ENCODE measurements at places on chromosomes 11 and 22.

DNA sequence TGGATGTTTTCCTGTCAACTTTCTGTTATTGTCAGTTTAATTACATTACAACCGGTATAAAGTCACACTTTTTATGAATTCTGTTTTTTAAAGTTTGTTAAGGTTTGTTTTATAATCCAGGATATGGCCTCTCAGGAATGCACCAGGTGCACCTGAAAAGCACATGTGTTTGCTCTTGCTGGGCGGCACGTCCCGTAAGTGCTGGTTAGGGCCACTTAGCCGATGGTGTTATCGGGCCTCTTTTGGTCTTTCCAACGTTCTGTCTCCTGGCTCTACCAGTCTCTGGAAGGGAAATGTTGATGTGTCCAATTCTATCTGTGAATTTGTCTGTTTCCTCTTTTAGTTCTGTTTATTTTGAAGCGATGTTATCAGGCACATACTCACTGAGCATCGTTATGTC lies 695.7 kb downstream of the BRD1 start:
- no peak for DNase-seq

GRCh38 chr11:111514216-111515031 lies at the start of gene HOATZ:
Gene HOATZ (plus strand): TSS chr11:111514778. CDS start chr11:111514785, 7 bp downstream.
- DNase-seq: no peak

- DNase-seq: no peak
Observed at GRCh38 chr22:19974935-19975706, 33.5 kb upstream of the TXNRD2 start.

GRCh38 chr11:10386361-10386760 lies 68.7 kb upstream of the AMPD3 start:
- DNase-seq: no peak

DNA sequence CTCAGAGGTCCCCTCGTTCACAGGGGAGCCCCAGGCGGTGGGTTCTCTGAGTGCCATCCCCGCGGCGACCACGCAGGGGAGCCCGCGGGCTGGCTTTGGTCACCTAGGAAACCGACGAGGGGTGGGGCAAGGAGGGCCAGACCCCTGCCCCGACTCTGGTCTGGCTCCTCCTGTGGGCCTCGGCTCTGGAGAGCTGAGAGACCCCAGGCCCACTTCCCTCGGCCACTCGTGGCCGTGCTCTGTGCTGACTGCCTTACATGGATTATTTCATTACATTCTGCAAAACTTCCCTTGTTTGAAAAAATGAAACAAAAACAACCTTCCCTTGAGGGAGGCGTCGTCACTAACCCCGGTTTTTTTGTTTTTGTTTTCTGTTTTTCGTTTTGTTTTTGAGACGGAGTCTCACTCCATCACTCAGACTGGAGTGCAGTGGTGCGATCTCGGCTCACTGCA lies 15.1 kb upstream of the CYTH4 start:
- DNase-seq: peak; percentile 48

- DNase-seq: no peak
Observed at GRCh38 chr11:62104816-62105653, 18.8 kb upstream of the INCENP start.

DNA sequence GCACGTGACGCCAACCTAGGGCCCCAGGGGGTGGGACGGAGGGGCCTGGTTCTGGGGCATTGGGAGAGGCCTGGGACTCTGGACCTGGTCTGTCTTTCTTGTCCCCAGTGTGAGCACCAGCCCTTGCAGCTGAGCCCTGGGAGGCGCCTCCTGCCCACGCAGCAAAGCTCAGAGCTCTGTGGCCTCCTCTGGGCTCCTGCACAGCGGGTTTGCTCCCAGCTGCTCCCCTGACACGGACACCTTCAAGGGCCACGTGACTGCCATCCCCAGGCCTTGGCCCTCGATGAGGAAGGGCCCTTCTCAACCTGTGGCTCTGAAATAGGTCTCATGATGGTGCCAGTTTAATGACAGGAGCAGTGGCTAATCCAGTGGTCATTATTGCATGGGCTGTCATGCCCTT lies 31.5 kb upstream of the CCDC188 start:
- no peak for DNase-seq

DNA sequence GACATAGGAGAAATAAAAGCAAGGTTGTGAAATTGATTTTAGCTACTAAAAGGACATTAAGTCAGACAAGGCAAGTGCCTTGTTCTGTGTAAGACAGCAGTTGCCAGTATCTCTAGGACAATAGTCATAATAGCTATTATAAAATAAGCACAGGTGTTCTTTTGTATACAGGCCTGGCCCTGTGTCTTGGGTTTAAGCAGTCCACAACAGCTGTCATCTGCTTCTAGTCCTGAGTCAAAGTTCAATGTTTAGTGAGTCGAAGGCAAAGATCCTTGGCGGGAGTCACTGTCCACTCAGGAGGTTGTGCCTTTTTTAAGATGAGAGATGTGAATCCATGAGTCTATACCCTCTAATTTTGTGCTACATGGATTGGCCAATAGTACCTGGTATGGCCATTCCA lies 79.5 kb downstream of the SC5D start:
- DNase-seq: no peak

DNA sequence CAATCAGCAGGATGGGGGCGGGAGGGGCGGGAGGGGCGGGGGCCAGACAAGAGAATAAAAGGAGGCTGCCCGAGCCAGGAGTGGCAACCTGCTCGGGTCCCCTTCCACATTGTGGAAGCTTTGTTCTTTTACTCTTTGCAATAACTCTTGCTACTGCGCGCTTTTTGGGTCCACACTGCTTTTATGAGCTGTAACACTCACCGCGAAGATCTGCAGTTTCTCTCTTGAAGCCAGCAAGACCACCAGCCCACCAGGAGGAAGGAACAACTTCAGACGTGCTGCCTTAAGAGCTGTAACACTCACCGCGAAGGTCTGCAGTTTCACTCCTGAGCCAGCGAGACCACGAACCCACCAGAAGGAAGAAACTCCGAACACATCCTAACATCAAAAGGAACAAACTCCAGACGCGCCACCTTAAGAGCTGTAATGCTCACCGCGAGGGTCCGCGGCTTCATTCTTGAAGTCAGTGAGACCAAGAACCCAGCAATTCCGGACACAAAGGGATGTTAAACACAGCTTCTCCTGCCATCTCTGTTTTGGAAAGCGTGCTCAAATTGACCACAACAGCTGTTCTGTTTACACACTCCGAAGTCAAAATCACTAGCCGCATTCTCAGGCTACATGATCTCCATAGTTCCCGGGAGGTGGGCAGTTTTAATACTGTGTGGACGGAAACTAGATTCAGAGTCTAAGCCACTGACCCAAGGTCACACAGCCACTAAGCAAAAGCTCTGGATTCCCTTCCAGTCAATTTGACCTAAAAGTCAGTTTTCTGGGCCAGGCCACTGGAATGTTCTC lies 11.9 kb downstream of the PLAAT2 start:
- DNase-seq: no peak

DNA sequence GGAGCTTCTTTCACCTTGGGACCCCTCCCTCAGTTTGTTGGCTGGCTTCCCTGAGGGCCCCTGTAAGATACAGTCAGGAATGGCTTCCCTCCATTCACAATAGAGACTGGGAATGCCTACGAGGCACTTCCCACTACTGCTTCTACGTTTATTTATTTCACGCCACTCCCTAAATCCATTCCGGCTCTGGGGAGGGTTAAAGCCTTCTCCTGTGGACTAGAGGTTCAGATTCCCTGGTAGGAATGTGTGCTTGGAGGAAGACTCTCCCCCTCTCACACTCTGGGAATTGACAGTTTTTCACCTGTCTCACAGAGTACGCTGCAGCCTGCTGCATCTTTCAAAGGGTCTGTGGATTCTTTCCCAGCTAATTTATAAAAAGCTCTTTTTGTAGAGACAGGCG lies 3.3 kb upstream of the NUCB2 start:
- no peak for DNase-seq

DNA sequence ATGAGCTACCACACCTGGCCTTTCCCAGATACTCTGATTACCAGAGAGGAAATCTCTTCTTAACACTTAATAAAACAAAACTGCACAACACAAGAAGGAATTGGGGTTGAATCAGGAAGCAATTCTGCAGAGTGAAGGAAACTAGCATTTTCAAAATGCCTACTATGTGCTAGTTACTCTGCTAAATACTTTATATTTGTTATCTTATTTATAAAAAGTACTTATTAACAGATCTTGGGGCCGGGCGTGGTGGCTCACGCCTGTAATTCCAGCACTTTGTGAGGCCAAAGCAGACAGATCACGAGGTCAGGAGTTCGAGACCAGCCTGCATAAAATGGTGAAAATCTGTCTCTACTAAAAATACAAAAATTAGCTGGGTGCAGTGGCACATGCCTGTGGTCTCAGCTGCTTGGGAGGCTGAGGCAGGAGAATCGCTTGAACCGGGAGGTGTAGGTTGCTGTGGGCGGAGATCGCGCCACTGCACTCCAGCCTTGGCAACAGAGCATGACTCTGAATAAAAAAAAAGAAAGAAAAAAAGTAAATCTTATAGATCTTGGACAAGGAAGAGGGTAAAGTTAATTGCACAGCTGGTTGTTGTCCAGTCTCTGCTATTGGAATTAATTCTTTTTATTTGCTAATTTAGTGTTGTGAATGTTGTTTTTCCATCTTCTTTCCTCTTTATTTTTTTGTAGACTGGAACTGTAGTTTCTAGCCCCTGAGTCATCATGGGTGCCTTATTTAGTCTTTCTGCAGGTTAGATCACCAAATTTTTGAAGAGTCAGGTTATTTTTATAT lies 22.1 kb downstream of the TMEM135 start:
- no peak for DNase-seq

DNA sequence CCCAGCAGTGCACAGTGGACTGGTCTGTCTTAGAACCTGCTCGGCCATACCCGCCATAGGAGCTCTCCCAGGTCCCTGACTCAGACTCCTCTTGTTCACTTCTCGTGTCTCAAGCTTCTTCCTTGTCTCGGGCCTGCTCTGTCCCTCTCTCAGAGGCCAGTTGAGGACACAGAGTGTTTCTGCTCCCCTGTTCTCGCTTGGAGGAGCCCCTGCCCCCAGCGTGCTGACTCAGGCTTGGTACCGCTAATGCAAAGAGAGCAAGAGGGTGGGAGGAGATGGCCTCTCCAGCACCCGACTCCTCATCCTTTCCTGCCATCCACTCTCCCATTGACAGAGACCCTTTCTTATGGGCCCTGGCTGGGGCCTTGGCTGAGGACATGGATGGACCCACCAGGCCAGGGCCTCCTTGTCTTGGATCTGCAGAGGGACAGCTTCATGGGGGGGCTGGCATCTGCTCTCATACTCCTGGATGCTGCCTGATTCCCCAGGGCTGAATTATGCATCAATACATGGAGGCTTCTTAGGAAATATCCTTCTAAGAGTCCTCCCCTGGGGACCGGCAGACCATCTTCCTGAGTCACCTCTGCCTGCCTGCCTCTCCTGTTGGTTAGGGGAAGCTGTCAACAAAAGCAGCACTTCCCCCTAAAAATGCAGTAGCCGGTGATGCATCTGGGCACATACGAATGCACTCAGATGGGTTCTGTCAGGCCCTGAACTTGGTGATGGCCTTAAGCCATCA lies 15.9 kb downstream of the TSPAN18 start:
- no peak for DNase-seq

- no peak for DNase-seq
Observed at GRCh38 chr11:64803846-64804345, 882 bp upstream of the MAP4K2 start.

DNA sequence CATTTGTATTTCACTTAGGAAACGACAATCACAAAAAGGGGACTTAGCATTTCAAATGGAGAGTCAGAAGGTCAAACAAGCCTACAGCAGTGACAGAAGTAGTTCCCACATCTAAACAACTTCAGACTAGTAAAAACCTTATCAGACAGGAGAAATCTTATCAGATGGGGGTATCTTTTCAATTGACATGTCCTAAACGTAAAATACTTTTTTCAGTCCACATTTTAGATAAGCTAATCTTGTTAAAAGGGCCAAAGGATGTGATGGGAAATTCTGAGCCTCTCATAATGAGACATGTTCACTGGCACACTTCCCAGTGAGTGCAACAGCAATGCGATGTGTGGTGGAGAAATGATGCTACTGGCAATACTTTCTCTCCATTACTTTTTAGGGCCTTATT lies 2.4 kb downstream of the MAPK1 start:
- DNase-seq: no peak

DNA sequence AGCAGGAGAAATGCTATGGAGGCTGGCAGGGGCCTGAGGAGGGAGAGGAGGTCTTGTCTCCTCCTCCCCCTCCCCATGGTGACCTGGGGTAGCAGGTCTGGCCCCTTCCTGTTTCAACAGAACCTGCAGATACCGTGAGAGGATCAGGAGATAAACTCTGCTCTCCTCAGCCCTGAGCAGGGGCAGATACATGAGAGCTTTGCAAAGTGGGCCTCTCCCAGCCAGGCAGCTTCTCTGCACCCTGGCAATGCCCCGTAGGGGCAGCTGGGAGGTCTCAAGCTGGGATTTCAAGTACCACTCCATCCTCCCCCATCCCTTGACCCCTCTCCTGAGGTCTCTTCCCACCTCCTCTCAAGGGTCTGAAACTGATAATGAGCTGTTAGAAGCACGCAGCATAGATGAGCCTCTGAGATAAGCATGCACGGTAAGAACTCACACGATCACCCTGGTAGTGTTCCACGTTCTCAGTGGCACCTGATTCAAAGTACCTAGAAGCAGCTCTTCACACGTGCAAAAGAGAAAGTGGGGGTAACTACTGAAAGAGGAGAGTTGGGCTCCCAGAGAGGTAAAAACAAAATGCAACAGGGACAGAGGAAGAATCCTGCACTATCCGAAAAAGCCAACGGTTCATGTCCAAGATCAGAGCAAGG lies 4.9 kb upstream of the CCDC86 start:
- no peak for DNase-seq

DNA sequence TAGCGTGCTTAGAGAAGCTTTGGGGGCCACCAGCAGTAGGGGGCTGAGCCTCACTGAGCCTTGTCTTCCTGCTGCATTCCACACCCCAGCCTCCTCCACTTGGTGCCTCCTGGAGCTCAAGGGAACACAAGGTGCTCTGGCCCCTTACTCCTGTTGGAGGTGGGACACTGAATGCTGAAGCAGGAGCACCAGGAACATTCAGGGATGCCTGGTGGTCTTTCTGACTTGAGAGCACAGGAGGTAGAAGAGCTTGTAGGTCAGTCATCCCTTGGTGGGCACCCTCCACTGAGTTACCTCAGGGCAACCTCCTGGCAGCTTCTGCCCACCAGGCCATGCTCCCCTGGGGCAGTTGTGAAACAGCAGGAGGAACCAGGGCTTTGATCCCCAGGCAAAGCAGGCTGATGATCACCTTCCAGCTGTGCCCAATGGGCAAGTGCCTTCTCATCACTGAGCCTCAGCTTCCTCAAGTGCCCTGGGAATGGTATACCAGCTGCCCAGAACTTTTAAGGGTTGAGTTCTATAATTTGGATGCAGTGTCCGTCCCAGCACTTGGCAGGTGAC lies 50.1 kb downstream of the CABIN1 start:
- DNase-seq: no peak

- DNase-seq: no peak
Observed at GRCh38 chr11:125155100-125155444, 9.5 kb upstream of the PKNOX2 start.
